ENCODE measurements at places on chromosomes 1 and 21.

DNA sequence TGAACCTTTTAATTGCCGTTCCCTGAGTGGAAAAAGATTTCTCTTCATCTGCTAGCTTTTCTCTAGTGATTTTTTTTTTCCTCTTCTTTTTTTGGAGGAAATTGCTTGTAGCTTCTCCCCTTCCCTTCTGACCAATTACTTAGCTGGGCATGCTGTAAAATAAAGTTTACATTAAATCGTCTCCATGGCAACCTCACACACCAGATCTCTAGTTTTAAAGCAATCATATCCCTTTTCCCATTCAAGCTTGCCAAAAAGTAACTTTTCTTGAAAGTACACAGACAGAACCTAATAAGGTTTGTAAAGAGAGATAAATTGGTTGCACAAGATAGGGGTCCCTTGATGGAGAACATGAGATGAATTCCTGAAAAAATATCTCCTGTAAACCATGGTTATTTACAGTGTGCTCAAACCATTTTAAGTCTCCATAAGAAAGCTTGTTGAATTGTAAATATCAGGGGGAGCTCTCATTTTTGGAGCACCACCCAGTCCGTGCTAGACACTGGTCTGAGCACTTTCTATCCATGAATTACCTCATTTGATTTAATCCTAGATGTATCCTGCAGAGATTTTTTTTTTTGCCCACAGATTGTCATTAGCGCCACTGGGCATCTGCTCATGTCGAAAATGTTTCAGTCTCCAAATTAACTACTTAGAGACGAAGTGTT is 32.6 kb upstream of the HTR1D start:
- DNase-seq: no peak

GRCh38 chr1:77089756-77090155 is 129.5 kb downstream of the PIGK start:
- no peak for DNase-seq

DNA sequence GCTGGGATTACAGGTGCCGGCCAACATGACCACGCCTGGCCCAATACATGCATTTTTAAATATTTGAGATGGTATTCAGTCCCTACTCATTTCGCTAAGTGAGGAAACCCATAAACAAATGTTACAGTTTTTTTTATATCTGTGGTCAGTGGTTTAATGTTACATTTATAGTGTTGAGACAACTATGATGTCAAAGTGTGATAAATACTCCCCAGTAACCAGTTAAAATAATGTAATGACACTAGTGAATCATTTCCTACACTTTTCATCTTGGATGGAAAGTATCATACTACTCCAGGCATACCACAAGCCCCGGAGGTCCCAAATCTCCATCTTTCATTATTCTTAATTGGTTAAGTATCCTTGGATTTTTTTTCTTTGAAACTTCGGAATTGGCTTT is 87.5 kb upstream of the KIF26B start:
- DNase-seq: no peak

- no peak for DNase-seq
Measured at GRCh38 chr1:27135541-27136235, 19.2 kb downstream of the SLC9A1 start.
